Caco-2 (cell line): ENCODE measurements at places on chromosomes 5 and 9. TPM values are rescaled to one million over a fixed set of nuclear protein-coding genes. Genes with fewer than 3 reads are reported as not detected.

The CYLC2 gene
- not detected in 2 replicates for total RNA-seq

The UNC5A gene
- 0.14 TPM in 1 of 2 replicates, not detected in the other for total RNA-seq

DNA sequence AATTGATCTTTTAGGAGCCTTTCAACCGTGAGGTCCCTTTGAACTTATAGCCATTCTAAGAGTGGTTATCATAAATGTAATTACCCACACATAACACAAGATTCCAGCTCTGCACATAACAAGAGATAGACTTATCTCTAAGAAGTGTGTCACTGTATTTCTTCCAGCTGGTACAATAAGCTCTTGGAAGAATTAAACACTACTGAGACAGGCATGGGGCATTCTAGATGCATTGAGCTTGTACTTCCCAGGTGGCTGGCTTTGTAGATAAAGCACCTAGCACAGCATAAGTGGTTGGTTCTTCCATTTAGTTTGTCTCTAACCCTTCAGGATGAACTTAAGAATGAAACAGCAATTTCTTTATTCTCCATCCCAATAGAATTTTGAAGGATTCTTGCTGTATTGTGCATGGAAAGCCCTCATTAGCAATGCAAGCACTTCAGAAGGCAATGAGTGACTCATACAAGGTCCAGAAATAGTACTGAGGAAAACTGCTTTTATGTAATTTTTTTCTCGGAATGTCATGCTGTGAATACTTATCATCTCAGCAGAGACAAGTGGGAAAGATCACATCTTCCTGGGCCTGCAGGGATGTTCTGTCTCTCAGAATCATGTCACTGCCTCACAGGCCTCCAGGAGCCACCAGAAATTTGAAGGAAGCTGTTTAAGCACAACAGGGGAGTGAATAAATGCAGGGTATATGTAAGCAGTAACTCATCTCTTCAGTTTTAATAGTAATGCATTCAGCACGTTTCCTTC, 91.1 kb upstream of the CD180 start:
- no peak for DNase-seq

DNA sequence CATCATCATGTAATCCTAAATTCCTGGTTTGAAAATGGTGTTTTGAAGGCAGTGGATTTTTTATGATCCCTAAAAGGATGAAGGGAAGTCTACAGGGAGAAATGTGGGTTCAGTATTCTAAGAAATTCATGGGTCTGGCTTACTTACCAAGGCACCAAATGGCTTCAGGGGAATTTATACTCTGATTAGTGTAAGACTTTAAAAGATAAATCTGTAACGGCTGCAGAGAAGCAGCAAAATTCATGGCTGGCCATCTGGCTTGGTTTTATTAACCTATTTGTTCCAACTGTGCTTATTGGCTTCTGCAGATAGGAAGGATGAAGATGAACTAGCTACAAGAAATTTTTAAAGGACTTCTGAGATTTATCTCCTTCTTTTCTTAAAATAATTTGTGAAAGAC, 222.8 kb downstream of the TENT4A start:
- DNase-seq = no peak

DNA sequence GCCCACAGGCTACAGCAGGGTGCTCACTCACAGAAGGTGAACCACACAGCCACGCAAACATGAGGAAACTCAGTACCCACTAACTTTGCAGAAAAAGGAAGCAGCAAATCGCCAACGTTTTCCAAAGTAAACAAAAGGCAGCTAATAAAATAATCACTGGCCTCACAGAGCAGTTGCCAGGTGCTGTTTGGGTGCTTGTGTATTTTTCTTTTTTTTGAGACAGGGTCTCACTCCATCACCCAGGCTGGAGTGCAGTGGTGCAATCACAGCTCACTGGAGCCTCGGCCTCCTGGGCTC, 3.8 kb downstream of the SNAPC4 start:
- DNase-seq = no peak

GRCh38 chr5:27308153-27308552, 269.8 kb upstream of the CDH9 start:
- no peak for DNase-seq

- no peak for DNase-seq
Measured at GRCh38 chr5:173765029-173765644, 123.0 kb upstream of the CPEB4 start.
